ENCODE measurements at places on chromosomes 5 and 9.
A peak's percentile ranks its signal among the peaks of the same experiment; 100 is the strongest.

- DNase-seq: no peak
These were observed 20.4 kb downstream of the ZBTB5 start for GRCh38 chr9:37444890-37445289.

DNA sequence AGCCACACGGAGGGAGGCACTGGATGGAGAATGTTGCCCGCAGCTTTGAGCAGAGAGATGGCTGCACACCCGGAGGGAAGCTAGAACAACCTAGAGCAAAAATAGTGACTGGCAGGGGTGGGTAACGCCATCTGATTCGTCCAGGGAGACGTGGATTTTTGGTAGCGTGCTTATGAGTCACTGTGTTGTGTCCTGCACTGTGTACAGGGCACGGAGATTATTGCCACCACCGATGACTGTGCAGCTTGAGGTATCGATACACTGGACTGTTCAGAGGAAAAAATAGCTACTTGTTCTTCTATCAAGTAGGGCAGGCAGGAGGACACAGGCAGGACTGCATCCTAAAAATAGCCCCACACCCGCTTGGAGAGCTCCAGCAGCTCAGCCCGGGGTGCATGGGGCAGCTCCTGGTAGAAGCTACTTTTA lies 6.0 kb downstream of the UBE2QL1 start:
- no peak for DNase-seq

DNA sequence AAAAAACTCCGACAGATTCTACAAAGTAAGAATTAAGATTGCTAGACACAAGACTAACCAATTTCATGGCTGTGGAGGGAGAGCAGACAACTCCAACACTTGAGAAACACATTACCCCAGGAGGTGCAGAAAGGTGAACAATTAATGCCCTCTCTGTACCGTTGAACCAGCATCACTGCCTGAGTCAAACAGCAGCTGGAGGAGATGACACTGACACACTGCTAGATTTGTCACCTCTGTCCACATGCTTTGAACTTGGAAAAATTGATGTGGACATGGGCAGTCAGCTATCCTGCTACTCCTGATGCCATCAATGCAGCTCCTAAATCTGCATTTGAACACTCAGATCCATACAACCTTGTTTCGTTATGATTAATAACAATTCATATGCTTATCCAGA lies 51.7 kb downstream of the GPBP1 start:
- DNase-seq: peak; percentile 25

- no peak for DNase-seq
These were observed 45.9 kb downstream of the AMBP start for GRCh38 chr9:114031948-114032840.

GRCh38 chr9:89179540-89179894 lies 899 bp upstream of the SHC3 start:
- no peak for DNase-seq

- no peak for DNase-seq
These were observed 107.4 kb downstream of the FBXO38 start for GRCh38 chr5:148491015-148491792.

- peak; percentile 11 for DNase-seq
These were observed 286.5 kb downstream of the MAST4 start for GRCh38 chr5:66882606-66883227.
